ENCODE measurements at places on chromosomes 1 and 21. TPM values are rescaled to one million over a fixed set of nuclear protein-coding genes. Genes with fewer than 3 reads are reported as not detected.
A peak's percentile ranks its signal among the peaks of the same experiment; 100 is the strongest.

- DNase-seq, result no peak
These were observed 10.3 kb upstream of the C1orf198 start for GRCh38 chr1:230878591-230878990.

DNA sequence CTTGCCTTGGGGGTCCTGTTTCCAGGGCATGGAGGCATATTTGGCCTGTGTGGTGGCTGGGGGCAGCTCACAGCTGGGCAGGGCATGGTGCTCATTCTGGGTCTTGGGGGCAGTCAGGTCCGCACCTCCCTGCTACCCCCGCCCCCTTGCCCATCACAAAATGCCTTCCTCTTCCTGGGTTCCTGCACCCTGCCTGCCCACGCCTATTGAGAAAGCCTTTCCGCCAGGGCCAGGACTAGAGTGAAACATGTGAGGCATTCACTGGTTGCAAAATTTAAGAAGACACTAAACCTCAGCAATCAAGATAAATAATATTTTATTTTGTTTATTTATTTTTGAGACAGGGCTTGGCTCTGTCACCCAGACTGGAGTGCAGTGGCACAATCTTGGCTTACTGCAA is 19.7 kb downstream of the PTAFR start:
- DNase-seq, result no peak

DNA sequence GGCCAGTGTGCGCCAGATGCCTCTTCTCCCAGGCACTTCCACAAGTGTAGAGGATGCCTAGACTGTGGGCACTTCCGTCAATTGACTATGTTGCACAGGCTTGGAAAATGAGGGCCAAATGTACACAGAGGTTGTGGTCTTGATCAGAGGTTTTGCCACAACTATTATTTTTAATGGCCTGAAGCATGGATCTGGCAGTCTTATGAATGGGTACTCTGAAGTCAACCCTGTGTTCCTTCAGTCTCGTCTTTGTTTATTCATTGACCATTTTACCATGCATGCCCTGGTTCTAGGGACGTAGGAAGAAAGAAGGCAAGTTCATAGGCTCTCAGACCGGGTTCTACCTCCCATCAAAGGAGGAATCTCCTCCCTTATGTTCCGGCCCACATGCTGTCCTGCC is 329.1 kb downstream of the HHAT start:
- no peak for DNase-seq

Gene CTH
- polyA plus RNA-seq, result 3.7 TPM

GRCh38 chr21:44485254-44485793 is 30.0 kb downstream of the LRRC3 start:
- no peak for DNase-seq

GRCh38 chr1:39673215-39673614 is 1.3 kb upstream of the NT5C1A start:
- DNase-seq, result no peak

Gene PLD5
- polyA plus RNA-seq, result 4.2 TPM

Gene CR1L
- not detected for polyA plus RNA-seq

GRCh38 chr1:3441880-3442279 is 12.6 kb upstream of the ARHGEF16 start:
- DNase-seq, result no peak

Gene EDARADD
- polyA plus RNA-seq, result 3.1 TPM

GRCh38 chr1:205313563-205314308 is 7.8 kb downstream of the NUAK2 start:
- DNase-seq, result no peak

Gene HENMT1
- polyA plus RNA-seq, result 1.9 TPM

Gene NTNG1
- 3.7 TPM for polyA plus RNA-seq

DNA sequence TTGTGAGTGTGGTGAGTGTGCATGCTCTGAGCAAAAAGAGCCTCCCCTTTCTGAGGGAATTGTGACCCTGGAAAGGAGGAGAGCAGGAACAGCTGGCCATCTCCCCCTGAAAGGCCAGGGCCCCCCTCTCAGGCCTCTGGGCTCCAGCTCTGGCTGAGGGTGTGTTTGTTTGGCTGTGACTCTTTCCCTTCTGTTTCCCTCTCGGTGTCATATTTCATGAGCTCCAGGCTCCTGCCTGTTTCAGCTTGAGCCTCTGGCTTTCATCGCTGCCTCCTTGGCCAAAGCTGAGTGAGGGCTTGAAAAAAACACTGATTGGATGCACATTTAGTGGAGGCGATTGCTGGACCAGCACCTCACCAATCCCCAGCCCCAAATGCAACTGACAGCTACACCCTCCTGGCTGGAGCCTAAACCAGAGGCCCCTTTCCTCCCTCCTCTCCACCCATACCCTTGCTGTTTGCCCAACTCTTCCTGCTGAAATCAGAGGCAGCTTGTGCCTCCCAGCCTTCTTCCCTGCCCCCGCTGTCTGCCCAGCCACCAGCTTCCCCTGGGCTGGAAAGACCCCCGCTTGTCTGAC is 64.1 kb downstream of the DDR2 start:
- peak; percentile 63 for DNase-seq

Gene KRTAP20-3
- polyA plus RNA-seq, result not detected

Gene ANGPTL3
- polyA plus RNA-seq, result not detected

Gene CAMK2N1
- polyA plus RNA-seq, result 108 TPM
